Nephron progenitor cell (in vitro differentiated cells): ENCODE measurements at places on chromosomes 1 and 21.

DNA sequence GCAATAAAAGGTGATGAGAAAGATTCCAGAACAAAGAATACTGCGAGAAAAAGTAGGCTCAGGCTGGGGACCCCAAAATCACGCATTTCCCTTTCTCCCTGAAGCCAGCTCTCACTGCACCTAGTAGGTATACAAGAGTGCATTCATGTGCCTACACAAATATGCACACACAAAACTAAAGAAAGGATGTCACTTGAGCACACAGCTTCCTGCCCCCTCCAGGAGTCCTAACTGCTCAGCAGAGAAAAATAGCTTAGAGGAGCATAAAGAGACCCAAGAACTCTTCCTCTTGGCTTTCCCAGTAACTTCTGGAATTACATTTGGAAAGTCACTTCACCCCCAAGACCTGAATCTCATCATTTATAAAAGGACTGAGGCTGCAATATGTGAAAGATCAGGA, 38.0 kb downstream of the JAK1 start:
- H3K4me3 ChIP-seq, result no peak overlapping the region
- H3K4me1 ChIP-seq, result peaks cover 4% of the 10 kb centered on the region
- H3K36me3 ChIP-seq, result no peaks in the 10 kb centered on the region
- no peak overlapping the region for H3K27ac ChIP-seq
- peaks cover 9% of the 10 kb centered on the region for H3K27me3 ChIP-seq

GRCh38 chr1:85379203-85380136, 85.5 kb downstream of the DDAH1 start:
- H3K27me3 ChIP-seq, result peaks cover 3% of the 10 kb centered on the region
- no peaks in the 10 kb centered on the region for H3K4me1 ChIP-seq
- no peak overlapping the region for H3K27ac ChIP-seq
- H3K36me3 ChIP-seq, result peaks cover 28% of the 10 kb centered on the region
- DNase-seq, result no peak
- no peak overlapping the region for H3K4me3 ChIP-seq

GRCh38 chr1:169207797-169208520, 101.5 kb downstream of the ATP1B1 start:
- H3K4me1 ChIP-seq, result peaks cover 10% of the 10 kb centered on the region
- H3K27ac ChIP-seq, result no peak overlapping the region
- H3K27me3 ChIP-seq, result peaks cover 4% of the 10 kb centered on the region
- no peak for DNase-seq

DNA sequence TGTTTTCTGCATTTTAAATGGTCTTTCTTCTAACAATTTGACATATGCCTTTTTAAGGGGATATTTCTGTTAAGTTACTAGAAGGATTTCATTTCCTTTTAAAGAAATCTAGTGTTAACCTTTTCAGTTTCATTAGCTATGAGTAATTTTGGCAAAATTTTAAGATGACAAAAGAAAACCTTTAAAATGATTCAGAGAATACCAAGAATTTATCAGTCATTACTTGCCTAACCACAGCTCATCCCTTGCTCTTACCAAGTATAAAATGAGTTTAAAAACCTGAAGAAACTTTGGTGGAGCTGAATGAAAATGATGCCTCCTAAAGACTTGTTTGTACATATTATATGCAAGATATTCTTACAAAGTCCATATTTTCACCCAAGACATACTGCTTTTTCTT, 101.7 kb downstream of the NEK7 start:
- H3K4me1 ChIP-seq, result no peaks in the 10 kb centered on the region
- no peak overlapping the region for H3K27ac ChIP-seq
- no peaks in the 10 kb centered on the region for H3K27me3 ChIP-seq

GRCh38 chr1:182050481-182051448, 10.7 kb downstream of the ZNF648 start:
- DNase-seq, result no peak
- H3K4me1 ChIP-seq, result no peaks in the 10 kb centered on the region
- peaks cover 3% of the 10 kb centered on the region for H3K27me3 ChIP-seq
- no peak overlapping the region for H3K4me3 ChIP-seq
- H3K36me3 ChIP-seq, result no peaks in the 10 kb centered on the region
